CD4-positive, alpha-beta T cell treated with Interleukin-17A for 4 hours (primary cell): ENCODE measurements at places on chromosomes 7 and 10.

GRCh38 chr7:90766814-90767564 lies 170.9 kb downstream of the CDK14 start:
- DNase-seq, result no peak

DNA sequence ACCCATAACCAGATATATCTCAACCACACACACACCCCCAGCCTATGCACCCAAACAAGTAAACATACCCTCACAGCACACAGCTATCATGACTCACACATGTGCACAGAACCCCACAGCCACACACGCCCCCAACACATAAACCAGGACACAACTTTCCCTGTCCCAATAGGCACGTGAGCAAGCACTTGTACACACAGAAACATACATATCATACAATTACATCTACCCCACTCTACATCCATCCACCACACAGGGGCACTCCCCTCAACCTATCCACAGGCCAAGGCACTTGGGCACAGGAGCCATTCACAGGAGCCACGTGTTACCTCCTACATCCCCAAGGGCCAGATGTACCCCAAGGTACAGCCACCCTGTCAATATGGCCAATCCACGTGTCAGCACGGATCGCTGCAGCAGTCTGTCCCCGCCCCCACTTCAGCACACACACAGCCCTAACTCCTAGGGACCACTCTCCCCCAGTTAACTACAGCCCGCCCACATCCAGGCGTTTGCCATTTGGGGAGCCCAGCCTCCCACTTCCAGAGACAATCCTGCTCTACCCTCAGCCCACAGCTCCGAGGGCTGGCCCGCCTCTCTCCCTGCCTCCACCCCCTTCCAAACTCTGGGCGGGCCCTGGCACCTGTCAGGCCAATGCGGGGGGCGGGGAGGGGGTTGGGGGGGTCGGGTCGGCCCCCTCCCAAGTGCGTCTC lies 163.5 kb downstream of the SH3PXD2A start:
- peak; percentile 46 for DNase-seq

GRCh38 chr7:5678295-5679047 lies 103.0 kb downstream of the RNF216 start:
- DNase-seq, result no peak

- DNase-seq, result peak; percentile 95
These were observed at the start of gene NOM1 for GRCh38 chr7:156949541-156950380. TSS of gene NOM1 (plus strand) at chr7:156949712. CDS start at chr7:156949738, 26 bp downstream.

- no peak for DNase-seq
These were observed 90.9 kb upstream of the SMNDC1 start for GRCh38 chr10:110395350-110396283.

DNA sequence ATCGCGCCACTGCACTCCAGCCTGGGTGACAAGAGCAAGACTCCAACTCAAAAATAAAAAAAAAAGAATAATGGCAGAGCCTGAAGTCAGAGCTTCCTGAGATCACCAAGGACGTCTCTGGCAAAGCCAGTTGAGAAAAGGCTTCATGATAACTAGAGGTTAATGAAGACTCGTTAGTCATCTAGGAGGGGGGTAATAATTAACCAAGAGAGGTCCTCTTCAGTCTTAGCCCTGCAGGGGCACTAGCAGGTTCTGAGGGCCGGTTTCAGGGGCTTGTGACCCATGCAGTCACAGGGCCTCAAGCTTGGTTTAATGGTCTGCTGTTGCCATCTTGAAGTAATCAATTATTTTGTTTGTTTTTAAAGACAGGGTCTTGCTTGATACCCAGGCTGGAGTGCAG lies 28.6 kb upstream of the PROSER2 start:
- no peak for DNase-seq

DNA sequence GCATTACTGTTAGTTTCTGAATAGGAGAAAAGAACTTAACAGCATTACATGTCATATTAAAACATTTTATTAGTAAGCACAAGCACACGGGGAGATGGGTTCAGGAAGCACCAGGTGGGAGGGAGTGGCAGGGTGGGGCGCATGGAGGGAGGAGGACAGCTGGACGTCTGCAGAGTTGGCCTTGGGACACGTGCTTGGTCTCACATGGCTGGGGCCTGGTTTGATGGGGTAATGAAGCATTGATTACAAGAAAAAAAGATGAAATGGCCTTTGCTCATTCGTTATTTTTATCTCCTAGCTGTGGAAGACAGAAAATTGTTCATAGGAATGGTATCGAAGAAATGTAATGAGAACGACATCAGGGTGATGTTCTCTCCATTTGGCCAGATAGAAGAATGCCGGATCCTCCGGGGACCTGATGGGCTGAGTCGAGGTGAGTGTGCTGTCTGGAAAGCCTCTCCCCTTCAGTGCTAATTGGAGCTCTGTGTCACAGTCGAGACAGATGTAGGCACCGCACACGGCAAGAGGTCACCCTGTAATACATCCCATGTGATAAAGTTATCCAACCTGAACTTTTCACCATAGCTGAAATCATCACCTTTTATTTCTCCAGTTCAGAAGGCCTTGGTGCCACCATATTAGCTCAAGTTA lies 239.9 kb downstream of the CELF2 start:
- no peak for DNase-seq

DNA sequence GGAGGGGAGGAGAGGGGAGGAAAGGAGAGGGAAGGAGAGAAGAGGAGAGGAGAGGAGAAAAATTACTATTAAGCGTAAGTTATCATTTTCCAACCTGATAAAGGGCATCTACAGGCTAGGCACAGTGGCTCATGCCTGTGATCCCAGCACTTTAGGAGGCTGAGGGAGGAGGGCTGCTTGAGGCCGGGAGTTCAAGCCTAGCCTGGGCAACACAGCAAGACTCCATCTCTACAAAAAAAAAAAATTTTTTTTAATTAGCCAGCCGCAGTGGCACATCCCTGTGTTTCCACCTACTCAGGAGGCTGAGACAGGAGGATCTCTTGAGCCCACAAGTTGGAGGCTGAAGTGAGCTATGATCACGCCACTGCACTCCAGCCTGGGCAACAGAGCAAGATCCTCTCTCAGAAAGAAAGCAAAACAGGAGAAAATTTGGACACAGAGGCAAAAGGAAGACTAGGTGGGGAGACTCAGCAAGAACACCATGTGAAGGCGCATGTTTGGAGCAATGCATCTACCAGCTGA lies 35.2 kb upstream of the GTF2I start:
- DNase-seq, result no peak

GRCh38 chr10:129793479-129793878 lies 170.6 kb downstream of the EBF3 start:
- no peak for DNase-seq

DNA sequence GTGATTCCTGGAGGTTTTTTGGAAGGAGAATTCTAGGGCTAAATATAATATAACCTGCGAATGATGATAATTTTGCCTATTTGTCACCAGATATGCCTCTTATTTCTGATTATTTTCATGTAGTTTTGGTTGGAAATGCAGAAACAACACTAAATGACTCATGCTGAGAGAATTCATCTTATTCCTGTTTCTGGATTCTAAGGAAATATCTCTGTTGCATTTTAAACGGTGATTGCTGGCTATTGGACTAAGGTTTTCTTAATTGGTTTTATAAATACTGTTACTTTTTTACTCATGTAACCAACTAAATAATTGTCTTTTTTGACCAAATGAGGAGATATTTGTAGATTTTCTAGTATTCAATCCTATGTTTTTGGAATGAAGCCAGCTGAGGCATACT lies 204.9 kb upstream of the NPSR1 start:
- DNase-seq, result no peak

DNA sequence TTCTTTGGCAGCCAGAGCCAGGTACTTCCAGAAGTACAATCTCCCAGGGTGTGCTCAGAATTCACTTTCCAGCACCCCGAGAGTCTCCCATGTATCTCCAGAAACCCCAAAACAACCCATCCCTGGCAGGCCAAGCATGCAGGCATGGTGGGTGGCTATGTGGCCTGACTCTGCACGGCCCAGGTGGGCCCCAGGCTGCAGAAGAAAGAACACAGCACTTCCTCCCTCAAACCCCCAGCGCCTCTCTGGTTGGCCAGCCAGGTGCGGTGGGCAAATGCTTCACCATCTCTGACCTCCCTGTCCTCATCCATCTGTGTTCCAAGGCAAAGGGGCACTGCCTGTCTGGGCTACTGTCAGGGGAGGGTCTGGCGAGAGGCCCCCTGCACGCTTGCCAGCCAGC lies 100.3 kb downstream of the MKI67 start:
- DNase-seq, result no peak

GRCh38 chr10:92385831-92386230 lies 94.9 kb downstream of the MARCHF5 start:
- DNase-seq, result no peak

GRCh38 chr7:44969701-44970522 lies 8.9 kb downstream of the MYO1G start:
- no peak for DNase-seq

DNA sequence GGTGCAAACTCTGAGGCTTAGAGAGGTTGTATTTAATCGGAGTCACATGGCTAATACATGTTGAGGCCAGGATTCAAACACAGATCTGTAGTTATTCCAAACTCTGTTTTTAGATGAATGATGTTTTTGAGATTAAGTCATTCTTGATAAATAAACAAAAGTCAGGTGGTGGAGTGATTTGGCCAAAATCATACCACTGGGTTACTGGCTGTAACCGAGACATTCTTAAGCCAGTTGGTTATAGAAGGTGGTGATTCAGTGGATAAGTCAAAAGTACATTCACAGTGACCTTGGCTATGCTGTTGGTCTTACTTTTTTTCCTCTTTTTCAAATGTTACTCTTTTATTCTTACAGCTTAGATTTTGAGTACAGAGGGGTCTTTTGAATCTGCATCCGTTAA lies 361.4 kb downstream of the KIF20B start:
- no peak for DNase-seq

GRCh38 chr10:11896549-11897200 lies 73.5 kb downstream of the PROSER2 start:
- DNase-seq, result no peak

GRCh38 chr10:124088915-124089314 lies 4.5 kb downstream of the CHST15 start:
- no peak for DNase-seq

DNA sequence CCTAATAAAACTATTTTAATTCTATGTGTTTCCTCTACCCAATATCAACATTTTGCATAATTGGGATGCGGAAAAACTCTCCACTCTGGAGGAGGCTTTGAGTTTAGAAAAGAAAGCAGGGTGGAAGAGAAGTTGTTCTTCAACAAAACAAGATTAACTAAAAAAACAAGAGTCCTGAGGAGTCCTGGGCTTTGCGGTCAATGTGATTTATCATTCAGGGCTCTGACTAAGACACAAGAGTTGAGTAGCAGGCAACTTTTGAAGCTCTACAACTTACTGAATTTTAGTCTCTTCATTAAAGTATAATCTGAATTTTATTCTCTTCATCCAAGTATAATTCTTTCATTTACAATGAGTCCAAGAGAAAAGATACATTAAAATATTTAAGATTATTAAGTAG lies 18.3 kb upstream of the TMEM26 start:
- DNase-seq, result no peak

GRCh38 chr10:115335366-115335765 lies 242.2 kb downstream of the ATRNL1 start:
- DNase-seq, result no peak

DNA sequence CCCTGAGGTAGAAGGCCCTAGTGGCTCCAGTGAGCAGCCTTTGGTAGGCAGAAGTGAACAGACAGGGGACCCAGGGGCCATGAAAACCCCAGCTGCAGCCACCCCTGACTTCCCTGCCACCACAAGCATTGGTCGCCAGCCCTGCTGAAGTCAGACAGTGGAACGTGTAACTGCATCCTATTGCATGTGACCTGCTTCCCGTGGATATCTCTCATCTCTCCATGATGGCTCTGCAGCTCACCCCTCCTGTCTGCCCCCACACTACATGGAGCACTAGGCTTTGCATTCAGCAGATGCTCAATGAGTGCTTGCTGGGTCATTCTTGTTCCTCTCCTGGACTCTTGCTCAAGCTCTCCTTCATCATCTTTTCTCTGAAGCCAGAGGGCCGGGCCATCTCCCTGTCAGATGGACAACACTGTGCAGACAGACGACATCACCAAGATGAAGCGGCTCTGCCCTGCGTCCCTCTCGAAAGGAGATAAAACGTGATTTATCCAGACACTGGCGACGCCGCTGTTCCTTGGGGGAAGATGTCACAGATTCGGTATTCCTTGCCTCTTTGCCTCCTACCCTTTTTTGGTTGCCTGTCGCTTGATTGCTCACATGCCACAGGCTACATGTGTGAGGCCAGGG lies 117.5 kb downstream of the SH3PXD2A start:
- DNase-seq, result no peak

DNA sequence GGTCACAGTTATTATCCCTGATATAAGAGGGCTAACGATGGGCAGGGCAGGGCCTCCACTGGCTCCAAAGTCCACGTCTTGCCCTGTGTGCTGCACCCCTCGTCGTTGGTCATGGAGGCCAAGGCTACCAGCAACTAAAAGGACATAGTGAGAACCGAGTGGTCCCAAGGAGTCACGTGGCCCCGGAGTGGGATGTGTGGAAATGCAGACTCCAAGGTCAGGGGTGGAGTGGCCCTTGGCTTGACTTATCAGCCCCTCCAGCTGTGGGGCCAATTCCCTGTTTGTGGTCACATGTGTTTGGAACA lies 30.7 kb downstream of the BTBD16 start:
- DNase-seq, result no peak

DNA sequence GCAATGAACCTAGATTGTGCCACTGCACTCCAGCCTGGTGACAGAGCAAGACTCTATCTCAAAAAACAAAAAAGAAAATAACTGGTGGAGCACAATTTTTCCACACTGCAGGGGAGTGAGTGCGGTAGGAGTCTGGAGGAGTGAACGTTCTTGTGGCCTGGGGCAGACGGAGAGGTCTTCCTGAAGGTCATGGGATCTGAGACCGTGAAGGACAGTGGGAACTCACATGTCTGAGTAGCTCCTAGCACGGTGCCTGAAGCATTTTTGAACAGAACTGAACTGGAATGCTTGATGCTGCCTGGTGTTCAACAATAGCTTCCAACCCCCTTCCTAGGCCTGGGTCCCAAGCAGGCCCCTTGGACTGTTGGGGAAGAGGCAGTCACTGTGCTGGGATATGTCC lies 84.3 kb upstream of the PODXL start:
- DNase-seq, result no peak

GRCh38 chr7:138089080-138089901 lies 13.0 kb downstream of the AKR1D1 start:
- no peak for DNase-seq

- DNase-seq, result no peak
These were observed 148.6 kb downstream of the DNAJB6 start for GRCh38 chr7:157485361-157485831.

- no peak for DNase-seq
These were observed 116.1 kb downstream of the STRA8 start for GRCh38 chr7:135349746-135350145.

GRCh38 chr10:122911889-122912484 lies 1.6 kb downstream of the FAM24A start:
- DNase-seq, result peak; percentile 52

DNA sequence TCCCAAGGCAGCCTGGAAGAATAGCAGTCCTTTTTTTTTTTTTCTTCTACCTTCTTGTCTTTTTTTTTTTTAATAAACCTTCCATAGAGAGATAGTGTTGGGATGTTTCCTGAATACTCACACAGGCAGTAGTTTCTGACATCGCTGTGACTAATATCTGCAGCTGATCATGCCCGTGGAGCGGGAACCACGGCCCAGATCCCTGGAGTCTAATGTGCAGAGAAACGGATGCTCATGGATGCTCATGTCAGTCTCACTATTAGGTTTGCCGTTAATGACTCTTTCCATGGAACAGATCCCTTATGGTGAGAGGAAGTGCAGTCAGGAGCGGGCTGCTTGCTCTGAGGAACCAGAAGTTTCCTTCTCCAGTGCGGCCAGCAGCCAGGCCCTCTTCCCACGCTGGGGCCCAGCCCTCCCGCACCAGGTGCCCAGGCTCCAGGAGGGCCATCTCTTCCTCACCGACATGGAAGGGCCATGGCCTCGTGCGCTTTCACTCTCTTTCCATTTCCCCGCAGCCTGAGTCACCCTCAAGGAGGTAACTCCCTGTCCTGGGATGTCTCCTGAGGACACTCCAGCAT lies 132.5 kb downstream of the WDR37 start:
- no peak for DNase-seq
